ENCODE measurements at places on chromosomes 7 and 10.

GRCh38 chr7:3043544-3044371 lies at the start of gene CARD11:
CARD11 (minus strand) TSS chr7:3043867; CDS start chr7:2958506, 85,361 bp downstream.
- peak; percentile 79 for DNase-seq

GRCh38 chr10:133461027-133461426 lies 7.3 kb downstream of the SCART1 start:
- DNase-seq: no peak

- no peak for DNase-seq
Measured at GRCh38 chr10:75624638-75625037, 193.2 kb downstream of the LRMDA start.

GRCh38 chr10:68561865-68562649 lies 1.9 kb downstream of the TET1 start:
- peak; percentile 30 for DNase-seq

GRCh38 chr7:43954524-43955228 lies 28.4 kb downstream of the UBE2D4 start:
- peak; percentile 76 for DNase-seq

DNA sequence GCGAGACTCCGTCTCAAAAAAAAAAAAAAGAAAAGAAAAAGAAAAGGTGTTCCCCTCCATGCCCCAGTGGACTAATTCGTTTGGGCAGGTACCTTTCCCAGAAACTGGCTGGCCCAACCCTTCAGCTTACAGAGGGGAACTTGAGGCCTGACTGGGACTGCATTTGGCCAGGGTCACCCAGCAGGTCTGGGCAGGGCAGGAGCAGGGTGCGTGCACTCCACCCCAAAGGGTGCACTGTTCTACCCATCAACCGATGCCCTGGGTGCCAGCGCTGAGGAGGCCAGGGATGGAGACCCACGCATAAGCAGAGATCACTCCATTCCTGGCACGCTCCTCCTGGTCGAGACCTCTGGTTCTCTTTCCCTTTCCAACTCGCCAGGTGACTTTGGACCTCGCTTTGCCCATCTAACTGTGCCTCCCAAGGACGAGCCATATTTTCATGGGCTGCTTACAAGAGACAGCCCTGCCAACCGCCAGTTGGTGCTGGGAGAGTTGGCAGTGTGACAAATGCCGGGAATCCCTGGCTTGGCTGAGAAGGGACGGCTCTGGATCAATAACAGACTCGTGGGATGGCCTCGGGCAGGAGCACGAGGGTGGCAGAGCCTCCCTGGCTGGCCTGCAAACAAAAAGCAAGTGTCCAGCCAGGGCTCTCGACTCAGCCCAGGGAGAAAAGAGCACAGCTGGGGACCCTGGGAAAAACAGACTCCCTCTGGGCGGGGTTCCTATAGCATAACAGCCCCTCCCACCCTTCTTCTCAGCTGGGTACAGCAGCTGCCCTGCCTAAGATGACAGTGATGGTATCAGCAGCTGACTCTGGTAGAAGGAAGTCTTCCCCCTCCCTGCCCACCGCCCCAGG lies 7.9 kb downstream of the HSPB1 start:
- DNase-seq: no peak

DNA sequence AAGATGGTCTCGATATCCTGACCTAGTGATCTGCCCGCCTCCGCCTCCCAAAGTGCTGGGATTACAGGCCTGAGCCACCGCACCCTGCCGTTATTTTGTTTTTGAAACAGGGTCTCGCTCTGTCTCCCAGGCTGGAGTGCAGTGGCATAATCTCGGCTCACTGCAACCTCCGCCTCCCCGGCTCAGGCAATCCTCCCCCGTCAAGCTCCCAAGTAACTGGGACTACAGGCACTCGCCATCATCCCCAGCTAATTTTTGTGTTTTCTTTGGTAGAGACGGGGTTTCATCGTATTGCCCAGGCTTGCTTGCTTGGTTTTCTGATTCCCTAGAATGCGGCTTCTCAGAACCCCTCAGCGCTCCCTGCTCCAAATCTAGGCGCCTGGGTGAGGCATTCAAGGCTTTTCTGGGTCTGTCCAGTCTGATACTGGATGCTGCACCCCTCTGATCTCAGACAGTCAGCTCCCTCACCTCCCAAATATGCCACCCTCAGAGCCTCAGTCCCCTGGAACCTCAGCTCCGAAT lies 1.3 kb downstream of the TFR2 start:
- no peak for DNase-seq

- DNase-seq: peak; percentile 48
Measured at GRCh38 chr10:5890452-5890915, 441 bp downstream of the FBH1 start.

GRCh38 chr7:82268632-82269031 lies 174.9 kb downstream of the CACNA2D1 start:
- DNase-seq: no peak

DNA sequence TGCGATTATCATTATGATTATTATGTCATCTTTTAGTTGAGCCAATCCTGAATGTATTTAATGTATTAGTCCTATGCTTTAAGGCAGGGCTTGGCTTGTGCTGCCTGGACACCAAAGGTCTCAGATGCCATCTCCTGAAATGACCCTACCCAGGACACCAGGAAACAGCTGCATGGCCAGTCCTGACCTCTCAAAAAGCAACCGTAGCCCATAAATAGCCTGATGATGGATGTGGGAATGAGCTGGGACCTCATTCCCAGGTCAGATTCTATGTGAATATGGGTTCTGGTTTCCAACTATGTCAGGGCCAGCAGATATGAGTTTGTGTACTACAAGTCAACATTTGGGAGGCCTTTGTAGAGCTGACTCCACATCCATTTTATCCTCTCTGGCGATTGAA lies 438.4 kb downstream of the NRG3 start:
- DNase-seq: no peak

GRCh38 chr7:130095812-130096211 lies 25.5 kb downstream of the KLHDC10 start:
- no peak for DNase-seq

DNA sequence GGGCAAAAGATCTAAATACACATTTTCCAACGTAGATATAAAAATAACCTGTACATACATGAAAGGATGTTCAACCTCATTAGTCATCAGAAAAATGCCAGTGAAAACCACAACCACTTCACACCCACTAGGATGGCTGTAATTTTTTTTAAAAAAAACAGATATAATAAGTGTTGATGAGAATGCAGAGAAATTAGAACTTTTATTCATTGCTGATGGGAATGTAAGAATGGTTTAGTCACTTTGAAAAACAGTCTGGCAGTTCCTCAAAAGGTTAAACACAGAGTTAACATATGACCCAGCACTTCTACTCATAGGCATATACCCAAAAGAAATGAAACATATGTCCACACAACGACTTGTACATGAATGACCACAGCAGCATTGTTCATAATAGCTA lies 32.3 kb upstream of the PRKCQ start:
- DNase-seq: no peak

- no peak for DNase-seq
Measured at GRCh38 chr7:6621195-6622133, 6.1 kb downstream of the ZNF853 start.

GRCh38 chr10:3203972-3204371 lies 31.4 kb upstream of the PITRM1 start:
- DNase-seq: no peak

DNA sequence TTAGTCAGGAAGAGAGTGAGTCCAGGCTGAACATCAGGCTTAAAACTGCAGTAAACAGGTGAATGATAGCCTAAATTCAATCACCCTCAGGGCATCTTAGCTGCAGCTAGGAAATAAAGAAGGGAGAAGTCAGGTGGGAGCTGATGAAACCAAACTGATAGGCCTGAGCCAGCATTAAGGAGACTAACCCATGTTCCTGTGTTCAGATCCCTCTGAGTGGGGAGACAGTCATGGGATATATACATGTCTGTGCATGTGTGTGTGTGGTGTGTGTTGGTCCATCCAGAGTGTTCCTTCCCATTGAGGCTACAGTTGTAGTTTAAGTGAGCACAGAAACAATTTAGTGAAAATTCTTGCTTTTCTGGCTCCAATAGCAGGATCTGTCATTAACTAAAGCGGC lies 480.9 kb downstream of the PHTF2 start:
- DNase-seq: no peak

GRCh38 chr7:12229046-12229445 lies 18.0 kb downstream of the TMEM106B start:
- no peak for DNase-seq

- peak; percentile 84 for DNase-seq
Measured at GRCh38 chr10:124403548-124403947, 15.2 kb downstream of the OAT start.

DNA sequence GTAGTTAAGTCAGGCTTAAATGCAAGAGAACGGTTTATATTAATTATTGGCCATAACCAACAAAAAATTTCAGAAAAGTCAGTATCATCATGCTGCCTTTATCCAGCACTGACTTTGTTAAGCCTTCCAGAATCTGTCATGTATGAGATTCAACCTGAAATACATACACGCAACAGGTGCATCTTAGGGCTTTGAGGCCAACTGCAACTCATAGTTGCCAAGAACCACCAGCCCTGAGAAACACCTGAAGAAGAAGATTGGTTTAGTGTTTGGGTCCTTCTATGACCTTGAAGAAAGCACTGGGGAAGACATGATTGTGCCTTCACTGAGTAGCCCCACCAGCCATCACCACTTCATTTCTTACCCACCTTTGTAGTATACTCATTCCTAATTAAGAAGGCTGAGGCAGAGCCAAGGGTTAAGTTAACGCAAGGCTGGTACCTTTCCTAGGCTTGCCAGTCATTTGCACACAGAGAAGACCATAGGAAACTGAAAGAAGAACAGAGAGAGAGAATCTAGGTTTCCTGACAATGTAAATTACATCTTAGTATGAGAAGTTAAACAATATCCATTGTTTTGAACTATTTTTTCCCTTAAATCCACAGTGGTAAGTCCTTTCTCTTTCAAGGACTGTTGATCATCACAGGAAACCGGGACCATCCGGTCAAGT lies 200.1 kb upstream of the PRKCQ start:
- no peak for DNase-seq

DNA sequence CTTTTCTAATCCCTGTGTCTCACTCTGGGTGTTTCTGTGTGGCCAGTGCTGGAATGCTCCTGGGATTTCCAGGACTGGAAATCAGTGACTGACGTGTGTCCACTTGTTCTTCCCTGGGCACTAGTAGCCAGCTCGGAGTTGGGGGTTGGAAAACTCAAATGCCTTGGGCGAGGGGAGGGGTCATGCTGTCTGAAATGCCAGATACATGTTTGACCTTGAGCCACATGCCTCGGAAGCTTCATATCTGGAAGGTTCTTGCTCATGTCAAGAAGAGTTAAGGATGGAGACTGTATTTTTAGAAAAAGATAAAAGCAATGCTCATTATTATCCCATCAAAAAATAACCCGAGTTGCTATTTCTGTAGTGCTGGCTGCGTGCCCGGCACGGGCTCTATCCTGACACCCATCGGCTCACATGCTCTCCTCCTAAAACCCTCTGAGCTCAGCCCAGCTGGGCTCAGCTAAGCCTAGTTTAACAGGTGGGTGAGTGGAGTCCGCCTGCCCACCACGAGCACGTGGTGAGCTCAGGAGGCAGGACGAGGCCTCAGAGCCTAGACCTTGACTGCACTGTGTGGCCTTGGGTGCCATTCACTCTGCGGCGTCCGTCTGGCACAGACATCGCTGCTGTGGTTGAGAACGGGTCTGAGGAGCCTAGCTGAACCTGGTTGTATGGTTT lies 6.4 kb downstream of the DPYSL4 start:
- no peak for DNase-seq

DNA sequence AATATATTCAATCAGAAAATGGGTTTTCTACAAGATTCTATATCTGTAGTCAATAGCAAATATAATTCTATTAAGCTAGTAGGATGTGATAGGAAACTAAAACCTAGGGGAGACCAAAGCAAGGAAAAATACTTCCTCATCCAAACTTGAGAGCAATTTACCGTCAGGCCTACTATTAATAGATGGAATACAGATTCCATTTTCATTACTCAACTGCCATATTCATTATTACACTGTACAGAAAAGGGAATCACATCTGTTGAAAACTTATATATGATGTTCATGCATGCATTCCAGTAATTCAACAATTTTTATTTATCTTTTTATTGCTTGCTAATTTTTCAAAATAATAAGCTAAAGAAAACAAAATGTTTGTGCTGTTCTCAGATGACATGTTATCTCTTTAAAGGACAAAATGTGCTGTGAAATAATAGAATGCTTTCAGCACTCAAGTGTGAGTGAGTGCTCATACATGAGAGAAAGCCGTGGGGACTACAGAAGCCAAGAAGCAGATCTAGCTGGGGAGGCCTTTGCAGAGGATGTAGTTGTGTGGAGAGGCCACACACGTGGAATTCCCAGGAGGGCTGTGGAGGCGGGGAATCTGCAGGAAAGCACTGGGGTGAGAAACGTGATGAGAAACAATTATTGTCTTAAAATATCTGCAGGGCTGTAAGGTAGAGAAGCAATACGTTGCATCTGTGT lies 110.0 kb downstream of the EGFR start:
- no peak for DNase-seq

GRCh38 chr7:96657347-96658021 lies 52.2 kb downstream of the SEM1 start:
- DNase-seq: peak; percentile 50

DNA sequence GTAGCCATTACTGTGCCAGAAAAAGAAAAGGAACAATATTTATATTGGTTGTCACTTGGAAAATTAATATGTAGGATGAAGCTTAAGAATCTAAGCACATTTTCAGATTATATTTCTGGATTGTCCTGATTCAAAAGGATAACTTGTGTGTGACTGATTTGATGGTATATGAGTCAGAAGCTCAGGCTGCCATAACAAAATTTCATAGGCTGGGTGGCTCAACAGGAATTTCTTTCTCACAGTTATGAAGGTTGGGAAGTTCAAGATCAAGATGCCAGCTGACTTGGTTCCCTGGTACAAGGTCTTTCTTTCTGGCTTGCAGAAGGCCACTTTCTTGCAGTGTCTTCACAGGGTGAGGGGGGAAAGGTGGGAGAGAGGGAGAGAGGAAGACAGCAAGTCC lies 108.5 kb downstream of the ST7 start:
- no peak for DNase-seq

GRCh38 chr7:101231644-101232043 lies 6.0 kb downstream of the CLDN15 start:
- DNase-seq: no peak
